Natural killer cell (primary cell): ENCODE measurements at places on chromosomes 7 and 10.

GRCh38 chr7:2787251-2787951, 56.7 kb downstream of the GNA12 start:
- DNase-seq = no peak

DNA sequence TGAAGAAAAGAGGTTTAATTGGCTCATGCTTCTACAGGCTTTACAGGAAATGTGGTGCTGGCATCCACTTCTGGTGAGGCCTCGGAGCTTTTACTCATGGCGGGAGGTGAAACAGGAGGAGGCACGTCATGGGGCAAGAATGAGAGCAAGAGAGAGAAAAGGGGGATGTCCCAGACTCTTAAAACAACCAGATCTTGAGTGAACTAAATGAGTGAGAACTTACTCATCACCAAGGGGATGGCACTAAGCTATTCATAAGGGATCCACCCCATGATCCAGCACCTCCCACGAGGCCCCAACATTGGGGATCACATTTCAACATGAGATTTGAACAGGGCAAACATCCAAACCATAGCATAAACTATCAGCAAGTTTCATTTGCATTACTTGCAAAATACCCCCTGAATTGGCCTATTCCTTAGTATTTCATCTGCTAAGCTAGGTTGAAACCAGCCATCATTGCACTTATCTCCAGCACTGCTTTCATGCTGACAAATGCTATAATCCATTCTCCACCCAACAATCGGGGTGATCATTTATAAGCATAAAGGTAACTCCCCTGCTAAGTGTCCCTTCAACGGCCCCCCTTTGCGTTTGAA, 179.0 kb downstream of the NOC3L start:
- no peak for DNase-seq

- DNase-seq = no peak
Measured at GRCh38 chr7:4072161-4072925, 609.8 kb upstream of the FOXK1 start.

DNA sequence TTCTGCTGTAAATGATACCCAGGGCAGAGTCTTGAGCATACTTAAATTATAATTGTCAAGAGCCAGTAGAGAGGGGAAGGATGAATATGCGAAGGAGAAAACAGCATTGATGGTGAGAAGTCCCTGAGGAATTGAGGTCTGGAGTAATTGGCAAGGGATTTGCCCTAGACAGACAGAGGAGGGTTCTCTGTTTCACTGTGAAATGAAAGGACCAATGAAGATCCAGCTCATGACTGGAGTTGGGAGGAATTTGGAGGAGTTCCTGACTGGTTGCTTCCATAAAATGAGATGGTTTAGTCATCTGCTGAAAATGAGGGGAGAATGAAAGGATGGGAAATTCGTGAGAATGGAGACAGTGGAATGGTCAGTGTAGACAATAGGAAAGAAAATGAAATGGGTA, 6.8 kb downstream of the PRPF18 start:
- DNase-seq = no peak

DNA sequence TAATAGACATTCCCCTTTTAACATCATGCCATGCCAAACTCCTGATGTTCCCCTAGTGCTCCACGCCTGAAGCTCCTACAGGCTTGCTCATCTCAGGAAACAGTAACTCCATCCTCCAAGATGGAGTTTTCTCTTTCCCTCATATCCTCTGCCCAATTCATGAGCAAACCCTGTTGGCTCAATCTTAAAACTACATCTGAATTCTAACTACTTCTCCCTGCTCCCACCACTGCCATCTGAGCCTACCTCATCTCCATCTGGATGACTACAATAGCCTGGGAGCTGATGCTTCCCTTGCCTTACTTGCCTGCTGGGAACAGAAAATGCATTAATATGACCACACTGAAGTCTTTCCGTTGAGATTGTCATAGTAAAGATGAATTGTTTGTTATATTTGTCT, 271.7 kb upstream of the MKLN1 start:
- no peak for DNase-seq
